ENCODE measurements at places on chromosomes 6 and 20. TPM values are rescaled to one million over a fixed set of nuclear protein-coding genes. Genes with fewer than 3 reads are reported as not detected.
A peak's percentile ranks its signal among the peaks of the same experiment; 100 is the strongest.

- no peak overlapping the region for H3K27ac ChIP-seq
- no peaks in the 10 kb centered on the region for H3K27me3 ChIP-seq
- no peak for DNase-seq
- no peak overlapping the region for H3K4me3 ChIP-seq
- H3K4me1 ChIP-seq: no peaks in the 10 kb centered on the region
Measured at GRCh38 chr6:94272327-94272726, 853.0 kb upstream of the EPHA7 start.

UBE2C gene
- total RNA-seq: not detected

TMEM14B gene
- total RNA-seq: 52.8 TPM

SNX5 gene
- 71.2 TPM for total RNA-seq

SRMS gene
- not detected for total RNA-seq

- no peaks in the 10 kb centered on the region for H3K36me3 ChIP-seq
- H3K4me3 ChIP-seq: no peak overlapping the region
- no peak overlapping the region for H3K27ac ChIP-seq
Measured at GRCh38 chr6:144519426-144519825, 234.3 kb downstream of the UTRN start.

DEFB126 gene
- total RNA-seq: not detected

VSX1 gene
- total RNA-seq: 0.18 TPM

GRCh38 chr6:2865694-2866151 is 24.1 kb upstream of the SERPINB1 start:
- H3K4me1 ChIP-seq: peaks cover 5% of the 10 kb centered on the region
- no peak overlapping the region for H3K27ac ChIP-seq
- no peak overlapping the region for H3K4me3 ChIP-seq

GRCh38 chr6:127391094-127391953 is 47.9 kb upstream of the ECHDC1 start:
- H3K4me1 ChIP-seq: no peaks in the 10 kb centered on the region
- H3K27me3 ChIP-seq: no peaks in the 10 kb centered on the region
- DNase-seq: no peak
- H3K36me3 ChIP-seq: no peaks in the 10 kb centered on the region

DNA sequence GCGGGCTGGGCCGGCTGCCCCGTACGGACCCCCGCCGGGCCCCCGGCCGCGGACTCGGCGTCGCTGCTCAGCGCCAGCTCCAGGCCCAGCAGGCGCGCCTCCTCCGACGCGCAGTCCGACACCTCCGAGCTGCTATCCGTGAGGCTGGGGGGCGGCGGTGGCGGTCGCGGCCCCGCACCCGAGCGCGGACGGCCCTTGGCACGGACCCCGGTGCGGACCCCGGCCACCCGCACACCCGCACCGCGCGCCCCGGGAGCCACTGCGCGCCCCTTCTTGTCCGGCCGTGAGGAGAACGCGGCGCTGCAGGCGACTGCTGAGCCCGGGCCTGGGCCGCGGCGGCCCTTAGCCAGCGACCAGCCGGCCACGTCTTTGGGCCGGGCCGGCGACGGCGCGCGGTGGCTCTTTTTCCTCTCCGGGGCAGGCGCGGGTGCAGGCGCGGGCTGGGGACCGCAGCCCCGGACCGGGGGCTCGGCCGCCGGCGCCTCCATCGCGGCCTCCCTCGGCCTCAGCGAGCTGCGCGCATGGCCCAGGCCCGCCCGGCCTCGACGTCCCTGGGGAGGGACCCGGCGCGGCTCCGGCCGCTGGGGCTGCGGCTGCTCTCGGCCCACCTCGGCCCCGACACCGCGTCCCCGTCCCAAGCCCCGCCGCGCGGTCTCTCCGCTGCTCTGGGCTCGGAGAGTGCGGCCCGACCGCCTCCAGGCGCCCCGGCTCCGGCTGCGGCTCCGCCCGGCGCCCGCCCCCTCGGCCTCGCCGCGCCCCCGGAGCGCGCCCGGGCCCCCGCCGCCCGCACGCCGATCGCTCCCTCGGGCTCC is 12.9 kb upstream of the TLDC2 start:
- H3K27ac ChIP-seq: peak overlapping the region; percentile 94
- H3K4me1 ChIP-seq: no peaks in the 10 kb centered on the region
- H3K36me3 ChIP-seq: no peaks in the 10 kb centered on the region
- no peaks in the 10 kb centered on the region for H3K27me3 ChIP-seq
- peak overlapping the region; percentile 45 for H3K4me3 ChIP-seq

GRCh38 chr6:74642101-74642500 is 563.8 kb downstream of the COL12A1 start:
- H3K27me3 ChIP-seq: no peaks in the 10 kb centered on the region
- no peak for DNase-seq
- no peaks in the 10 kb centered on the region for H3K36me3 ChIP-seq
- no peak overlapping the region for H3K4me3 ChIP-seq
- H3K4me1 ChIP-seq: no peaks in the 10 kb centered on the region
- H3K27ac ChIP-seq: no peak overlapping the region

MAS1 gene
- total RNA-seq: under 0.01 TPM

HDAC2 gene
- total RNA-seq: 89.2 TPM

- peaks cover 16% of the 10 kb centered on the region for H3K4me1 ChIP-seq
- H3K36me3 ChIP-seq: no peaks in the 10 kb centered on the region
- peak; percentile 21 for DNase-seq
Measured at GRCh38 chr20:17616480-17617211, 46.8 kb downstream of the DSTN start.

EYS gene
- total RNA-seq: not detected

DNA sequence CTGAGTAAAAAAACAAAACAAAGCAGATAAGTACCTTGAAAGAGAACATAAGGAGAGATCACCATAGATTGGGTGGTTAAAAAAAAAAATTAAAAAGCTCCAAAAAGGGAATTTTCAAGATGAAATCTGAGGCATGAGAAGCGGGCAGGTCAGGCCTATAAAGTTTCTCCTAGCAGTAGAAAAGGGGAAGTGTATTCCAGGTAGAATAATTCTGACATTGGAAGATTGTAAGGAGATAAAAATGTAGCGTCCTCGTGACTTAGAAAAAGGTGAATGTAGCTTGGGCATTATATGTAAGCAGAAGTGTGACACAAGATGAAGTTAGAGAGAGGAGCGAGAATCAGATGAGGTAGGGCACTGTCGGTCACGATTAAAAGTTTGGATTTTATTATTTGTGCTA is 9.1 kb upstream of the ADGRB3 start:
- H3K36me3 ChIP-seq: no peaks in the 10 kb centered on the region
- no peak overlapping the region for H3K4me3 ChIP-seq
- no peaks in the 10 kb centered on the region for H3K4me1 ChIP-seq
- H3K27ac ChIP-seq: no peak overlapping the region
- no peaks in the 10 kb centered on the region for H3K27me3 ChIP-seq

GRCh38 chr6:170093658-170094596 is 197.0 kb downstream of the DLL1 start:
- H3K27ac ChIP-seq: no peak overlapping the region
- no peaks in the 10 kb centered on the region for H3K36me3 ChIP-seq
- no peaks in the 10 kb centered on the region for H3K4me1 ChIP-seq
- H3K27me3 ChIP-seq: no peaks in the 10 kb centered on the region
- H3K4me3 ChIP-seq: no peak overlapping the region

GRCh38 chr6:131471331-131471730 is 101.7 kb upstream of the ARG1 start:
- DNase-seq: no peak
- H3K4me1 ChIP-seq: no peaks in the 10 kb centered on the region

DNA sequence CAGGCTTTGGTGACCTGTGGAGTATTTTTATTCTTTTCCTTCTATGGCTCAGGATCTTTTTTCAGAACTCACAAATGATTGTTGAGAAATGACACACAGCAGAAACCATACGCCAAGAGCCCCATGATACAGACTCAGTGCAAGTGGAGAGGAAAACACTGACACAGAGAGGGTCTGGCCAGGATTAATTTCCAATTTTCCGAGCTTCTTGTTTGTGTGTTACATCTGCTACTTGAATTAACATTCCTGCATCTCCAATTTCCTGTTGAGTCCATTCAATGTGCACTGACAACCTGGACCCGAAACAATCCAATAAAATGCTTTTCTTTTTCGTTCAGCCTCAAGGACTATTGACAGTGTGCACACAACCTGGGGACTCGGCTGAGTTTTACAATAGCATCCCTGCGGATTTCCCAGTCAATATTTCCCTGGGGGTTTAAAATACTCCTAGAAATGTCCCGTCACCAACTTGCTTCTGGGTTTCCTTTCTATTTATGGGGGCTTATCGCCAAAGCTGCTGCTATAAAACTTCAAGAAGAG is 4.9 kb upstream of the MLN start:
- no peaks in the 10 kb centered on the region for H3K4me1 ChIP-seq
- H3K4me3 ChIP-seq: no peak overlapping the region
- no peaks in the 10 kb centered on the region for H3K36me3 ChIP-seq
- no peak overlapping the region for H3K27ac ChIP-seq
- H3K27me3 ChIP-seq: peaks cover 5% of the 10 kb centered on the region

FOXS1 gene
- 5.4 TPM for total RNA-seq

FAM83C gene
- not detected for total RNA-seq

GRCh38 chr6:130931683-130932082 is 104.5 kb downstream of the SMLR1 start:
- no peaks in the 10 kb centered on the region for H3K36me3 ChIP-seq
- no peak overlapping the region for H3K4me3 ChIP-seq
- no peak for DNase-seq
- no peak overlapping the region for H3K27ac ChIP-seq
- H3K4me1 ChIP-seq: peaks cover 6% of the 10 kb centered on the region

GRCh38 chr6:57182017-57182432 is 9.9 kb downstream of the BAG2 start:
- no peaks in the 10 kb centered on the region for H3K36me3 ChIP-seq
- H3K4me3 ChIP-seq: no peak overlapping the region
- no peaks in the 10 kb centered on the region for H3K27me3 ChIP-seq
- peak overlapping the region; percentile 98 for H3K27ac ChIP-seq

GRCh38 chr6:88566746-88567534 is 396.5 kb downstream of the RNGTT start:
- no peaks in the 10 kb centered on the region for H3K4me1 ChIP-seq
- H3K36me3 ChIP-seq: no peaks in the 10 kb centered on the region
- no peak overlapping the region for H3K4me3 ChIP-seq
- no peaks in the 10 kb centered on the region for H3K27me3 ChIP-seq

BMP5 gene
- total RNA-seq: 0.41 TPM

DNA sequence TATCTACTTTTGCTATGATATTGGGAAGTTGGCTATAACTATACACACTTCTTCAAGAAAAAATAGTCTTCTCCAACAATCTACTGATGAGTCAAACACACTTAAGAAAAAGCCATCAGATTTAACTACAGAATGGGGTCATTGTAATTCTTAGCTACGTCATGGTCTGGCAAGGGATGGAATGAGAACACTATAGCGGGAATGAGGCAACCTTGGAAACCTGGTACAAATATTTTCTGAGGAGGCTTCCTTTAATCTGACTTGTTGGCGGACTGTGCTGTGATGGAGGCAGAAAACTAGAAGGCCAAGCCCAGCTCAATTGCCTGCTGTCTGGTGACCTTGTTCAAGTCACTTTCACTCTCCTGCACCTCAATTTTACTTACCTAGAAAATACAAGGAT is 586.8 kb upstream of the JAG1 start:
- no peak overlapping the region for H3K4me3 ChIP-seq
- no peak overlapping the region for H3K27ac ChIP-seq
- H3K27me3 ChIP-seq: no peaks in the 10 kb centered on the region
- DNase-seq: no peak

GRCh38 chr6:114010540-114010939 is 39.6 kb upstream of the HDAC2 start:
- DNase-seq: no peak
- H3K4me3 ChIP-seq: no peak overlapping the region
- no peaks in the 10 kb centered on the region for H3K36me3 ChIP-seq
- no peaks in the 10 kb centered on the region for H3K4me1 ChIP-seq
- H3K27ac ChIP-seq: no peak overlapping the region

- H3K36me3 ChIP-seq: no peaks in the 10 kb centered on the region
- H3K27me3 ChIP-seq: no peaks in the 10 kb centered on the region
- no peak overlapping the region for H3K4me3 ChIP-seq
- no peak overlapping the region for H3K27ac ChIP-seq
- no peak for DNase-seq
Measured at GRCh38 chr20:57856658-57857057, 146.8 kb upstream of the PMEPA1 start.

DNA sequence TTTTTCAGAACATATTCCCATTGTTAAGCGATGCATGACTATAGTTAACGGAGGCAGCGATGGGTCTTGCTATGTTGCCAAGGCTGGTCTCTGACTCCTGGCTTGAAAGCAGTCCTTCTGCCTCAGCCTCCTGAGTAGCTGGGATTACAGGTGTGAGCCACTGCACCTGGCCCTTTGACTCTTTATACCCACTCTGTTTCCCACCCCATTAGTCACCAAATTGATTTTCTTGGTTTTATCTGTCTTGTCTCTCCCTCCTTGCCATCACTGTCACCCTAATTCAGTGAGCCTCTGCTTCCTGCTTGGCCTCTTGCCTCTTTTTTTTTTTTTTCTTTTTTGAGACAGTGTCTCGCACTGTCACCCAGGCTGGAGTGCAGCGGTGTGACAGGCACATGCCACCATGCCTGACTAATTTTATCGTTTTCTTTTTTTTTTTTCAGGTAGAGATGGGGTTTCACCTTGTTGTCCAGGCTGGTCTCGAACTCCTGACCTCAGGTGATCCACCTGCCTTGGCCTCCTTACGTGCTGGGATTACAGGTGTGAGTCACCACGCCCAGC is 31.3 kb downstream of the ZFAND3 start:
- no peak for DNase-seq
- H3K4me1 ChIP-seq: no peaks in the 10 kb centered on the region
- H3K27me3 ChIP-seq: no peaks in the 10 kb centered on the region
- no peak overlapping the region for H3K27ac ChIP-seq

TRIM31 gene
- not detected for total RNA-seq

DNA sequence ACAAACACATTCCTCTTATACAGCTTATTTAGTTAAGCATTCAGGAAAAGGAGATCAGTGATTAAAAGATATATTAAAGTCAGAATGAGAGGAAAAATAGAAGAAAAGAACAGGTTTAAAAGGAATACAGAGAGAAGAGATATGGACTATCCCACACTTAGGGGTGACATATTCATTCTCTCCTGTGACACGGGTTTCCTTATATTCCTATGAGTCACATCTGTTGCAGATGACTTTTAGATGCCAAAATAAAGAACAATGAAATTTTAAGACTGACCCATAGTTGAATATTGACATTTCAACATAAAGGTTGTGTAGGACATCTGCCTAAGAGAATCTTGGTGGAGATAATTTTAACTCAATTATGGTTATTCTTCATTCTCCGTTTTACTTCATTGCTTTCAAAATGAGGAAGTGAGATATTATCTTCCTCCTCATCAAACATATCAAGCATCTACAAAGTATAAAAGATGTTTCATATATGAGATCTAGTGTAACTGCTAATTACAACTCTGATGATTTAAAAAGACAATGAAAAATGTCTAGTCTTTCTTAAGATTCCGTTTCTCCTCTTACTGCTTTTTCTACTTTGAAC is 1336.7 kb upstream of the CITED2 start:
- H3K27me3 ChIP-seq: no peaks in the 10 kb centered on the region
- no peaks in the 10 kb centered on the region for H3K4me1 ChIP-seq

GRCh38 chr6:1327630-1328029 is 15.7 kb downstream of the FOXQ1 start:
- no peaks in the 10 kb centered on the region for H3K4me1 ChIP-seq
- H3K27me3 ChIP-seq: no peaks in the 10 kb centered on the region
- no peaks in the 10 kb centered on the region for H3K36me3 ChIP-seq
- no peak overlapping the region for H3K27ac ChIP-seq
- H3K4me3 ChIP-seq: no peak overlapping the region
- no peak for DNase-seq

TNF gene
- total RNA-seq: 1.3 TPM

KCNG1 gene
- total RNA-seq: 109 TPM

LKAAEAR1 gene
- not detected for total RNA-seq

- no peak for DNase-seq
- no peak overlapping the region for H3K4me3 ChIP-seq
- no peaks in the 10 kb centered on the region for H3K27me3 ChIP-seq
- no peaks in the 10 kb centered on the region for H3K36me3 ChIP-seq
- no peak overlapping the region for H3K27ac ChIP-seq
- no peaks in the 10 kb centered on the region for H3K4me1 ChIP-seq
Measured at GRCh38 chr6:69487688-69488087, 309.1 kb downstream of the LMBRD1 start.

ZSCAN31 gene
- 3.5 TPM for total RNA-seq

Data from uterus (tissue), 4 donors.